NCI-H2107 (cell line): ENCODE measurements at places on chromosomes 4 and X.
A peak's percentile ranks its signal among the peaks of the same experiment; 100 is the strongest.

GRCh38 chr4:10186228-10187214 lies 69.9 kb upstream of the WDR1 start:
- no peak for DNase-seq

GRCh38 chr4:147765121-147765529 lies 33.2 kb downstream of the ARHGAP10 start:
- DNase-seq, result no peak

- DNase-seq, result no peak
These were observed 423.6 kb upstream of the LCORL start for GRCh38 chr4:18445110-18445509.

- no peak for DNase-seq
These were observed 816.1 kb upstream of the TENM3 start for GRCh38 chr4:181427076-181427475.

DNA sequence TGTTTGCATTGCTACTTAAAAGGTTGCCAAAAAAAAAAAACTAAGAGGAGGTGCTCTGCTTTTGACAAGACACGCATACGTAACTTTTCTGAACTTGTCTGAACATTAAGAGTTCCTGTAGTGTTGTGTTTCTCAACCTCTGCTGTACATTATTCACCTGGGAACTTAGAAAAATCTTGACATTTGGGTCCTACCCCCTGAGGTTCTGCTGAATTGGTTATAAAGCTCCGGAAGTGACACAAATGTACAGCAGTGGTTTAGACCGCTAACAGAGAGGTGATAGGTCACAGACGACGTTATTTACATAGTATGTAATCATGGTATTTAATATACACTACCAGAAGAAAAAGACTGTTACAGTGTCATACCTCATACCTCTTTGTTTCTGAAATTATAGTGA lies 61.1 kb downstream of the CPEB2 start:
- DNase-seq, result no peak

- no peak for DNase-seq
These were observed 8.5 kb upstream of the TMPRSS11D start for GRCh38 chr4:67892253-67892652.

- DNase-seq, result no peak
These were observed 102.8 kb downstream of the GLUD2 start for GRCh38 chrX:121150217-121150616.

GRCh38 chr4:154781126-154781982 lies at the start of gene RBM46:
RBM46 (plus strand) TSS chr4:154781272; CDS start chr4:154796753, 15,481 bp downstream.
- DNase-seq, result no peak

- no peak for DNase-seq
These were observed 101.9 kb downstream of the QRFPR start for GRCh38 chr4:121278811-121279368.

- DNase-seq, result no peak
These were observed 32.5 kb upstream of the C1QTNF7 start for GRCh38 chr4:15395311-15395710.

DNA sequence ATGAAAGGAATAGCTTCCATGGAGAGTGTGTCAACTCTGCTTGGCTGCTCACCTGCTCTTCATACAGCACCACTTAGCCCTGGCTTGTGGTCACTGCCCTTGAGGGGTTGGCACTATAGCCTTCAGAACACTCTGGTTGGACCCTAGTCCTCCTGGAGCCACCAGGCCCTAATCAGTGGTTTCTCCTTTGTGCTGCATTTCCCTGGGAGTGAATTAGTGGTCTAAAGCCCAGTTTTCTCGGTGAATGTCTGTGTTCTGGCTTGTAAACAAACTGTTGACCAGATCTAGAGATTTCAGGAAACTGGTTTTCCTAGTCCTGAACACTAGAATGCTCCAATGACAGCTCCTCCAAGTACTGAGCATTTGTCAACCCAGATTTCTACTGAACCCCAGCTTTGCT lies 28.6 kb upstream of the TMEM154 start:
- no peak for DNase-seq

- DNase-seq, result no peak
These were observed 20.7 kb upstream of the CSN1S1 start for GRCh38 chr4:69910016-69910782.

GRCh38 chr4:81572402-81572801 lies 100.7 kb upstream of the RASGEF1B start:
- DNase-seq, result no peak

GRCh38 chr4:144851948-144852347 lies 206.0 kb downstream of the HHIP start:
- DNase-seq, result no peak

DNA sequence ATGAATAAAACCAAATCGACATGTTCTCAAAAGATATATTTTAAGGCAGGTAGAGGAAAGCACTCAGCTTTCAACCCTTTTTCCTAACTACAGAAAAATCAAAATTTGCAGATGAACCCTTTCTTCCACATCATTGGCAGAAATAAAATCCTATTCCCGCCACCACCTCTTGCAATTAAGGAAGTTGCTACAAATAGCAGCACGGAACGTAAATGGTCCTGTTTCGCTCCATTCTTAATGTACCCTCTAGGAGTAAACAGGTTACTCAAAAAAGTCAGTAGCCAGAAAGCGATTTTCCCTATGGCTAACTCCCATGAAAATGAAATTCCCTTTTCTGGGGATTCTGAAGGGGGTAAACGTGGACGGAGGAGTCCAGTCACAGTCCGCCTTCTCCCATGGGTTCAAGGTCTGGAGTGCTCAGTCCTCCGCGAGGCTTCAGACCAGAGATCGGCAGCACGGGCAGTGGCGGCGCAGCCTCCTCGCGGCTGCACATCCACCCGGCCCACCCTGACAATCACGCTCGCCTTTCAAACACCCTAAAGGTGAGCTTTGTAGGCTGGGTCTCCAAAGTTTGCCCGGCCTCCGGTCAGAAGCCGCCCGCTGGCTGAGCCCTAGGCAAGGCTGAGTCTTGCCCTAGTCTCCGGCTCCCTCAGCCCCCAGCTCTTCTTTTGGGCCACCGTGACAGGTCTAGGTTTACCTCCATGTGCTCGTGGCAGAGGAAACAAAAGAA lies 1.8 kb downstream of the ATP11C start:
- peak; percentile 9 for DNase-seq

DNA sequence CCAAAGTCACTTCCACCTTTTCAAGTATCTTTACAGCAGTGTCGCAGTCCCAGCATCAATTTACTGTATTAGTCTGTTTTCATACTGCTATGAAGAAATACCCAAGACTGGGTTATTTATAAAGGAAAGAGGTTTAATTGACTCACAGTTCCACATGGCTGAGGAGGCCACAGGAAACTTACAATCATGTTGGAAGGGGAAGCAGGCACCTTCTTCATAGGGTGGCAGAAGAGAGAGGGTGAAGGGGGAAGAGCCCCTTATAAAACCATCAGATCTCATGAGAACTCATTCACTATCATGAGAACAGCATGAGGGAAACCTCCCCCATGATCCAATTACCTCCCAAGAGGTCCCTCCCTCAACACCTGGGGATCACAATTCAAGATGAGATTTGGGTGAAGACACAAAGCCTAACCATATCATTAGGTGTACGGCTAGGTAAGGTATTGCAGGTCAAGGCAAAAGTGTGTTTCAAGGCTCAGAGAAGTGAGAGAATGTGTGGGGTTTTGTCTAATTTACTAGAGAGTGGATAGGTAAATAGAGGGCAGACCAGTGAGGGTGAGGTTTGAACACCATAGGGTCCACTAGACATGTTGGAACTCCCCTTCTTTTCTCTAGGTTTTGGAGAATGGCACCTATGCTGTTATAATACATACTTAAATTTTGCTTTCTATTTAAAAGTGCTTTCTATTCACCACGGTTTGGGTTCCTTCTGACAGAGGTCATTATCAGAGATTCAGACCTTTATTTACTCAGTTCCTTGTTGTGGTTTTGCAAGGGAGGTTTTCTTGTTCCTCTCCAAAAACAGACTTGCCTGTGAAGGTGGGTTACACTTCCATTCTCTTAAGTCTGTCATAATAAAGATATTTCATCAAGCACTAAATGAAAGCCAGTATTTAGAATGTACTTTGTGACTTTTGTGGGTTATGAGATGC lies 186.6 kb downstream of the CPEB2 start:
- no peak for DNase-seq

DNA sequence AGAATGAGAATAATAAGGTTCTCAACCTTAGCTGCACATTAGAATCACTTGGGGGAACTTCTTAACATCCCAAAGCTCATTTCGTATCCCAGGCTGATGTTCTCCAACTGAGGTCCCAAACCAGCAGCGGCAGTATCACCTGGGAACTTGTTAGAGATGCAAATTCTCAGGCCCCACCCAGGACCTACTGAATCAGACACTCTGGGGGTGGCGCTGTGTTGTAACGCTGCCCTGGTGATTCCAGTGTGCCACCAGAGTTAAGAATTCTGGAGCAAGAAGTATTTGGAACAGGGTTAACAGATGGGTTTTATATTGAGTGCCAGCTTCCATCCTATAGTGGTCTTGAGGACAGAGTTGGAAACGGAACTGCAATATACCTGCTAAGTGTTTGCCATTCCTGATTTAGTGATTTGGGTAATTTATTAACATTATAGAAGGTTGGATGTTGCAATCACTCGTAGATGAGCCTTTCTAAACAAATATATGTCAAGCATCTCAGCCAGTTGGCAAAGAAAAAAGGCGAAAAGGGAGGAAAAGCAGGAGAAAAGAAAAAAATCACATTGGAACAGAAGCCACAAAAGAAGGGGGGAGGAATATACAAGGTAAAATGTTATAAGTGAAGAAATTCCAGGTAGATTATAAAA lies 141.0 kb downstream of the ARX start:
- no peak for DNase-seq

- DNase-seq, result no peak
These were observed 131.2 kb downstream of the ZNF518B start for GRCh38 chr4:10326075-10326474.

DNA sequence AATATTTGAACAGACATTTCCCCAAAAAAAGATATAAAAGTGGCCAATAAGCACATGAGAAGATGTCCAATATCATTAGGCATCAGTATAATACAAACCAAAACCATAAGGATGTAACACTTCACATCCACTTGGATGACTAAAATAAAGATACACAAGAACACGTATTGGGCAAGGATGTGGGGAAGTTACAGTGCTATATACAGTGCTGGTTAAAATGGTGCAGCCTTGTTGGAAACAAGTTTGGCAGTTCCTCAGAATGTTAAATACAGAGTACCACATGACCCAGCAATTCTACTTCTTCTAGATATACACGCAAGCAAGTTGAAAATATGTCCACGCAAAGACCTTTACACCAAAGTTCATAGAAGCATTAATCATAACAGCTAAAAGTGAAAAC lies 58.9 kb downstream of the HAUS3 start:
- DNase-seq, result no peak

DNA sequence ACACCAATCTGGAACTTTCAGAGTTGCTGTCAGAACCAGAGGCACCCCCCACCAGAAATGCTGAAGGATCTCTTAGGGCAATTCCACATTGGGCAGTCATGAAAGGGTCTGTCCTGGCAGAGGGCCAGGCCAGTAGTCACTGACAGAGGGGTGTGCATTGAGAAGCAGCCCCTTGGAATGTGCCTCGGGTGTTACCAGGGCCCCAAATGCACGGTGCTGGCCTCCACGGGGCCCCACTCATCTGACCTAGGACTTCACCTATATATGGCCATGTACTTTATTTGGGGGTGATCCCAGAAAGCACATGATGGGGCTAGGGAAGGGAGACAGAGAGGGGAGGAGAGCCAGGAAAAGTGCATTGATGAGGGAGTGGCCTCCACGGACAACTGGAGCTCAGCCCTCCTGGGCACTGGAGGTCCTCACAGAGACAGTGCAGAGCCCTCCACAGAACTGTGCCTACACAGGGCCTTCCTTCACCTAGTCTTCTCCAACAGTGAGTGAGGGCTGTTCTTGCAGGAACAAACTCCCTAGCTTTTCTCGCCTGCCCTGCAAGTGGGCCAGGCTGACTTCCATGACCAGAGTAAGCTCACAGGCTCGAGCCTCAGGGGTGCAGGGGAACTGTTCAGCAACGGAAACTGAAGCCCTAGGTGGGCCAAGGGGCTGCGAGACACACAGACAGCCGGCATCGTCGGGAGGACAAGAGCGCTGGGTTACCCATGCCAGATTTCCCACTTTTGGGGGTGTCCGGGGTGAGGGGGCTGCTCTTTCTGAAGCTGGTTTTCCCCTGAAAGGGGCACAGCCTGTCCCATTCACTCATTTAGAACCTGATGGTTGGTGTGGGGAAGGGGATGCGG lies 136.2 kb downstream of the HMX1 start:
- no peak for DNase-seq

DNA sequence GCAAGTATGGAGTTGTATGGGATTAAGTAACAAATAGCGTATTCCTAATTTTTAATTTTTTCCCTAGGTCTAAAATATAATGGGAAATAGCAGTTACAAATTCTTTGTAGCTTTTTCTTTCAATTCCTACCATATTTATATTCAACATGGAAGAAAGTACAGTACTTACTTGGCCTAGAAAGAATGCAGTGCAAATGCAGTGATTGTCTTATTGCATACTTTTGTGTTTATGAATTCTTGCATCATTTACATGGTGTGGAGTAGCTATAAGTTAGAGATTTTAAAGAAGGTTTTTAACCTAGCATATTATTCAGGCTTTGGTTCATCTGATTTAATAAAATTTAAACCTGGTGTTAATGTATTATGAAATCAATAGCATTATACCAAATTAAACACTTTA lies 263.3 kb downstream of the BMPR1B start:
- no peak for DNase-seq

- no peak for DNase-seq
These were observed 1.1 kb downstream of the PRAF2 start for GRCh38 chrX:49072712-49073095.

- no peak for DNase-seq
These were observed 345.9 kb upstream of the NOCT start for GRCh38 chr4:138669479-138670315.

DNA sequence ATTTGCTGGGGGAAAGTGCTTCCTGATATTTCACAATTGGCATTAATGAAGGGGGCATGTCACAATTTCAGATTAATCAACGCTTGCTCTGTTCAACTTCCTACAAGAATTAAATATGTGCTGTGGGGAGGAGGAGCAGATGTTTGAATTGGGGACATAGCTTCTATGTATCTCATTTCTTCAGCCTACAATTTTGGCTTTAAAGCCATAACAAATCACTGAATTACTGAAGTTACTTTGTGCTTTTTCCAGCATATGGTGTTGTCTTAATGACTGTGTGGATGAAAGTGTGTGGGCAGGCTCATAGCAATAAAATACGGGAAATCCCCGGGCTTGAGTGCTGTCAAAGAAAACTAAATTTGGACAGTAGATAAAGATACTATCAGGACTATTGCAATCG lies 813 bp downstream of the TLR7 start:
- DNase-seq, result no peak

- peak; percentile 59 for DNase-seq
These were observed 42.9 kb upstream of the INTS6L start for GRCh38 chrX:135477576-135477975.

GRCh38 chr4:82728301-82728700 lies 70.3 kb downstream of the SCD5 start:
- DNase-seq, result no peak

- DNase-seq, result peak; percentile 5
These were observed 2.1 kb downstream of the GPR101 start for GRCh38 chrX:137031517-137032340.

DNA sequence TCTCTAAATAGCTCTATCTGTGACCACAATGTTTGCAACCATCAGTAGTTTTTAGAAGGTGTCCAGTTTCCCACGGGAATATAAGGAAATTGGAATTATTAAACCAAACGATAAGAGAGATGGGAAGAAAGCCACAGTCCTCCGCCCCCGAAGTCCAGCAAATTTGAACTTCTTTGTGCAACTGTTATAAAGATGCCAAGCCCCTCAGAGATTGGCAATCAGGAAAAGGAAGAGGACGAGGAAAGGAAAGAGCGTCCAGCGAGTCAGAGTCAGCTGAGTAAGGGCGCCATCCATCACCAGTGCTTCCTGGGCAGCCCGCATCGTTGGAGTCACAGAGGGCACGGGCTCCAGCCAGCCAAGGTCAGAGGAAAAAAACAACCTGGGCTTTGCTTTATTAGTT lies 35.7 kb downstream of the LDB2 start:
- no peak for DNase-seq
